Suprapubic skin (tissue), 4 donors: ENCODE measurements at places on chromosomes 7 and 10.

- no peak for DNase-seq
Observed at GRCh38 chr7:86664991-86665390, 21.3 kb downstream of the GRM3 start.

DNA sequence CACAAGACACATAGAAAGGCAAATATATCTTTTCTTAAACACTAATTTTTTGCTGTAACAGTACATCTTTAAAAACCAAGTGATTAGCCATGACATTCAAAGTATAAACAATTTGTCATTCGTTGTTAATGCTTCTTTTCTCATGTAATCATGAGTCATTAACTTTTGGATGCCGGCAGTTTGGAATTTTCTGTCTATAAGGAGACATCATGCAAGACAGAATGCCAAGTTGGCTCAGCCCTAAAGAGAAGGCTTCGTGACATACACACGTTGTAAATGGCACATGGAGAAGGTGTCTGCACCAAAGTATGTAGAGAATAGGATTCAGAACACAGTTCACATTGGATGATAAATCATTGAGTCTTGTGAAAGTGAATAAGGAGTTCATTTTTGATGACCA is 35.9 kb downstream of the CCDC3 start:
- DNase-seq, result no peak

- no peak for DNase-seq
Observed at GRCh38 chr10:97538839-97539238, 33.7 kb upstream of the ANKRD2 start.

- no peak for DNase-seq
Observed at GRCh38 chr7:75584354-75584753, 92.2 kb downstream of the SPDYE5 start.

GRCh38 chr7:32890010-32890792 is 1.4 kb downstream of the KBTBD2 start:
- no peak for DNase-seq

- DNase-seq, result peak; percentile 56
Observed at GRCh38 chr7:135980665-135981180, 3.6 kb upstream of the MTPN start.

GRCh38 chr7:97081521-97082300 is 35.8 kb upstream of the SDHAF3 start:
- DNase-seq, result no peak

GRCh38 chr7:80916770-80917741 is 1.8 kb downstream of the SEMA3C start:
- no peak for DNase-seq

- no peak for DNase-seq
Observed at GRCh38 chr10:101027106-101027720, 3.7 kb downstream of the PDZD7 start.

- DNase-seq, result no peak
Observed at GRCh38 chr7:148696787-148697186, 1.9 kb upstream of the CUL1 start.

DNA sequence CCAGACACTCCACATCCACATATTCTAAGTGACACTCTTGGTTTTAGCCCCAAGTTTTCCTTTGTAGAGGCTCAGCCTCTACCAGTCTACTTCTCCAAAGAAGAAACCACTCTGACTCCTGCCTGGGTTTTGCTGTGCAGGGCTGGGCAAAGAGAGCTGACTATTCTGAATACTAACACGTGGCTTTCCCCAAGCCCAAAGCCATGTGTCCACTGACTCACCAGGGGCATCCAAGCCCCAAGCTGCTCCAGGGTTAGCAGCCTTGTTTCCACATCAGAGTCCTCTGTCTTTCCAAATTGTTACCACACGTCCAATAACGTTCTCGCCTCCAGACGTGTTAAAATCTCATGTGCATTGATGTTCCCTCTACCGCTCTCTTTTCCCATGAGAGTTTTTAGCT is 8.7 kb downstream of the GALNTL5 start:
- no peak for DNase-seq

GRCh38 chr10:119737039-119737663 is 11.3 kb downstream of the INPP5F start:
- no peak for DNase-seq

DNA sequence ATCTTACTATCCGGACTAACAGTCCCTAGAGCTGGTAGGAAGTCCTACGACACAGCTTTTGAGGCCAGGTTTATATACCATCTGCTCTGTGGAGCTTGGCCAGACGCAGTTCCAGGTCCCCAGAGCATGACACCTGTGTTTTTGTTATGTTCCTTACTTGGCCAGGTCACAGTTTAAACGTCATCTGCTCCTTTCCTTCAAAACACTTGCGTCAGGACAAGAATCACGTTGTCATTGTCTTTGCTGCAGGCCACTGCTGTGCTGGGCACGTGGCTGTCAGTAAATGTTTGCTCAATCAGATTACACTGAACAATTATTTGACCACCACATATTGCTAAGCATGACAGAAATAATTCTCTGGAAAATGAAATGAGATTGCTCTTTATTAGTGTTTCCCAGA is 23.9 kb downstream of the SLC18A2 start:
- DNase-seq, result no peak

DNA sequence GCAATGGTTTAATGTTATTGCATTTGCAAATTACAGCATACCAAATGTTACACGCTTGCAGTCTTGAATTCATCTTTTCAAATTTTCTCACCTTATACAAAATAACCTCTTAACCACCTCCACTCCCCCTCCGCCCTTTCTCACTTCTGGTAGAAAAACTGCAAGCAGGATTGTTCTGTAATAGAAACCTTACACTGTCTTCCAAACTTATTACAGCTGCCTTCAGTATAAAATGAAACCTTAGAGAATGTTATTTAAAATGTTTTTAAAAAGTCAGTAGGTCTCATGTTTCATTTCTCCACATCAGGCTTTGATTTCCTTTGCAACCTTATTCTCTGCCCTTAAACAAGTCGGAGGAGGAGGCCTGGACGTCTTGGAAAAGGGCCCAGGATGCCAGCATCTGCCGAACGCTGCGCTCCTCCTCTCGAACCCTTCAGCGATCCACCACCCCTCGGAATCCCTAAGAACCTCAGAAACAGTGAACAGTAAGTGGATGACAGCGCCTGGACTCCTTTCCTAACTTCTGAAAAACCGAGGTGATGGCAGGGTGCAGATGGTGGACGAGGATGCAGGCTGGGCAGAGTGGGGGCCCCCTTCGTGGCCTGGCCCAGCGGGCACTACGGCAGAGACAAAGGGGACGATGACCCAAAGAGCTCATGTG is 74.0 kb downstream of the FGFR2 start:
- DNase-seq, result no peak

DNA sequence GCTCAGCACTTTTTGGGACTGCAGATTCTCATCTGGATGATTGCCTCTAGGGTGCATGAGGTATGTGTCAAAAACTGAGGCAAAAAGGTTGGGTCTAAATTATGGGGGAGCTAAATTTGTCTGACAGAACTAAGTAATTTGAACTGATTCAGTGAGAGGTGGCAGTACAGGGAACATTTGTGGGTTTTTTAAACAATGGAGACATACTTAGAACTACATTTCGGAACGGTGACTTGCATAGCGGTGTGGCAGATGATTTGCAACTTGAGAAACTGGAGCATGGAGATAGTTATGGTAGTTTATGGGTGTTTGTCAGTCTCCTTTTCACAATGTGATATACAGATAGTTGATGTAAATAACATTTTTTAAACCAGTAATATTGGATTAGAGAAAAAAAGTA is 14.6 kb downstream of the TBC1D12 start:
- no peak for DNase-seq

DNA sequence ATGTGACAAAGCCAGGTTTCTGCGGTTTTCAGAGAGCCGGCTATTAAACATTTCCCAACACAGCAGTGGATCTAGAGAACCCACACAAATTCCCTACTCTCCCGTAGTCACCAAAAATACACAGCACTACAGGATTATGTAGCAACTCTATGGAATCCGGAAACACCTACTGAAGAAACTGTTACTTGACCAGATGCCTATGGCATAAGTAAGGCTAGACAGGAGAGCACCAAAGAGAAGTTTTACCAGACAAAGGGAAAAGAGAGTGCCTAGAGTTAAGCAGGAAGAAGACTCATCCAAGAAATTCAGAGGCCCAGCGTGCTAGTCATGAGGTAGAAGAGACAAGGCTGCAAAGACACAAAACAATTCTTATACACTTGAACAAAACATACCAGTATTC is 321.1 kb downstream of the PARD3 start:
- DNase-seq, result no peak

DNA sequence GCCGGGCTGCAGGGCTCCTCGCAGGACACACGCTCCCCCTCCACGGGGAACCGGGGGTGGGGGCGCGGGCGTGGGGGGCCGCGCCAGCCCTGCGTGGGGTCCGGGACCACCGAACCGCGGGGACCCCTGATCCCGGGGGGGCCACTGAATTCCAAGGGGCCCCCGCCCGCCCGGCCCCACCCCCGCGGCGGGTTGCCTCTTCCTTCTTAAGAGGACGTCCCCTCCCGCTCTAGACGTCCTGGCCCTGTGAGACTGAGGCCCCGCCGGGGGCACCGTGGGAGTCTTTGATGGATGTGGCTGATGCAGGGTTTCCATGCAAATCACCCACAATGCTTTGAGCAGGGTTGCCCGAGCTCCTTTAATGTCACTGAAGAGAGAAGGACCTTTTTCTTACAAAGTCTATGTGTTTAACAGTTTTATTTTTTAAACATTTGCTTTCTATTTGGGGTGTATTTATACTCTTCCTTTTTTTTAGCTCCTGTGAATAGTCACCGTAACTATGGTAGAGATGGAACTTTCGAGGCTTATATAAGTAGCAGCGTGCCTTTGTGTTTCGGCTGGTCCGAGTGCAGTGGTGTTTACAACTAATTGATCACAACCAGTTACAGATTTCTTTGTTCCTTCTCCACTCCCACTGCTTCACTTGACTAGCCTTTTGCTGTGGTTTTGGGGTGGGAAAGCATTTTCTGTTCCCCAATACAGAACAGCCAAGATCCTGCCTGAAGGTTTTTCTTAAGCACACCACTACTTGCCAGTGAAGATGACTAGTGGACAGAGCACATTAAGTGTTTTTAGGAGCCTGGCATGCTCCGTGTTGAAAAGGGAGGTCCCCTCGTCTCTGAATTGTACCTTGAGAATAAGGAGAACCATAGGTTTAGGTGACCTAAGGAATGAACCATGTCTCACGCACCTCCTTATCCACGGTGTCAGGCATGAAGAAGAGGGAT is 44.8 kb downstream of the PDIA4 start:
- peak; percentile 80 for DNase-seq

DNA sequence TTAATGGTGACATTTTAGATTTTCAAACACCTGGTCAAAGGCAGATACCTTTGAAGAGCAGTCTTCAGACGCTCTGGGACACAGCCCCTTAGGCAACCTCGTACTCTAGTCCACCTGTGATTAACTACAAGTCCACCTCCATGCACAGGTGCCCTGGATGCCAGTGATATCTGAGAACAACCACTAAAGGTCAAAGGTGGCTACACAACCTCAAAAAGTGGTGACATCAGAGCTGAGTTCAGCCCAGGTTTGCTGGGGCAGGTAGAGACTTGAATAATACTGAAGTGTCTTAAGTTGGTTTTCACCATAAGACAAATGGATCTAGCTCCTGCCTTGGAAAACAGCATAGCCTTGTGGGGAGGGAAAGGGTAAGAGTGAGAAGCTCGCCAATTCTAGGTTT is 143.4 kb upstream of the ADO start:
- DNase-seq, result no peak

GRCh38 chr7:46129831-46130230 is 208.8 kb upstream of the IGFBP3 start:
- no peak for DNase-seq

DNA sequence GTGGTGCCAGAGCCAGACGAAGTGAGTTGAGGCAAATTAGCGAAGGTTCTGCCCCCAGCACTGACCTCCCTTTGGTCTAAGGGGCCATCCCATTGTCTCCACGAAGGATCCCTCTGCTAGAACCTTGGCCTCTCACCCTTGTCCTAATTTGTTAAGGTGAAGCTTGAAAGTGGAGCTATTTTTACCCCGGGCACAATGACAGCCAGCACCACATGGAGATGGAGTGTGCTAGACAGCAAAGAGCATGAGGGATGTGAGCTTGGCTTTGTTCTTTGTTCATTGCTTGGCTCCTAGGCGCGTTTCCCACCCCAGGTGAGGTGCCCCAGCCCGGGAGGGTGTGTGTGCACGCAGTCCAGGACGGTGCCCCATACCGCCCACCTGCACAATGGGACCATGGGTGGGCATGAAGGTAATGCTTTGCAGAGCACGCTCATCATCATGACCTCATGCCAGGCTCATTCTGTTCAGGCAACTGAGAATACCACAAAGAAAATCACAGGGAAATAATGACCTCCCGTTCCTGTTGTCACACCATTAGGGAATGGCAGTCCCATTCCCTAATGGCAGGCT is 361.0 kb upstream of the FZD8 start:
- DNase-seq, result no peak

DNA sequence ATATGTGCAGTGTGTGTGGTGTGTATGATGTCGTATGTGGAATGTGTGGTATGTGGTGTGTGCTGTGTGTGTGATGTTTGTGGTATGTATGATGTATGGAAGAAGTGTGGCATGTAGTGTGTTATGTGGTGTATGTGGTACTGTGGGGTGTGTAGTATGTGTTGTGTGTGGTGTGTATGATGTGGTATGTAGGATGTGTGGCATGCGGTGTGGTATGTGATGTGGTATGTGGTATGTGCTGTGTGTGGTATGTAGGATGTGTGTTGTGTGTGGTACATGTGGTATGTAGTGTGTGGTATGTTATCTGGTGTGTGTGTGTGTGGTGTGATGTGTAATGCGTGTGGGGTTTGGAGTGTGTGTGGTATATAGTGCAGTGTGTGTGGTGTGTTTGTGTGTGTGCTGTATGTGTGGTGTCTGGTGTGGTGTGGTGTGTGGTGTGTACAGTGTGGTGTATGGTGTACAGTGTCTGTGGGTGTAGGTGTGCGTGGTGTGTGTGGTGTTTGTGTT is 129.6 kb downstream of the ATP6V0E2 start:
- no peak for DNase-seq

- no peak for DNase-seq
Observed at GRCh38 chr10:48685731-48686130, 1.1 kb downstream of the WDFY4 start.

- no peak for DNase-seq
Observed at GRCh38 chr7:106282390-106282789, 2.4 kb downstream of the NAMPT start.

DNA sequence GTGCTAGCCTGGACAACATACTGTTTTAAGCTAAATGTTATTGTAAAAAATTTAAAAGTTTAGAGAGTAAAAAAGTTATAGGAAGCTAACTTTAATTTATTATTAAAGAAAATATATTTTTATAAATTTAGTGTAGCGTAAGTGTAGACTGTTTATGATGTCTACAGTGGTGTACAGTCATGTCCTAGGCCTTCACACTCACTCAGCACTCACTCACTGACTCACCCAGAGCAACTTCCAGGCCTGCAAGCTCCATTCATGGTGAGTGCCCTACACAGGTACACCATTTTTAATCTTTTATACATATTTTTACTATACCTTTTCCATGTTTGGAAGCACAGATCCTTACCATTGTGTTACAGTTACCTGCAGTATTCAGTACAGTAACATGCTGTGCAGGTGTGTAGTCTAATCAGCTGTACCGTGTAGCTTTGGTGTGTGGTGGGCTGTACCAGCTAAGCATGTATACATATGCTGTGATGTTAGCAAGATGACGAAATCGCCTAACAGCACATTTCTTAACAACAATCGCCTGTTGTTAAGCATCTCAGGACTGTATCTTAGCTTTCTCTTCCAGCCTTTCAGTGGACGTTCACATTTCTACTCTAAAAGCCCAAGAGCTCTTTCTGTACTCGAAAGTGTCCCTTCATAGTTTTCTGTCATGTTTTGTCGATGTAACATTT is 12.5 kb downstream of the RNF32 start:
- DNase-seq, result no peak

- DNase-seq, result no peak
Observed at GRCh38 chr10:126045861-126046260, 149.5 kb downstream of the FANK1 start.

- DNase-seq, result no peak
Observed at GRCh38 chr7:3011211-3011852, 32.3 kb downstream of the CARD11 start.
